SJSA1 (cell line): ENCODE measurements at places on chromosomes 2 and 18. TPM values are rescaled to one million over a fixed set of nuclear protein-coding genes. Genes with fewer than 3 reads are reported as not detected.
A peak's percentile ranks its signal among the peaks of the same experiment; 100 is the strongest.

DNA sequence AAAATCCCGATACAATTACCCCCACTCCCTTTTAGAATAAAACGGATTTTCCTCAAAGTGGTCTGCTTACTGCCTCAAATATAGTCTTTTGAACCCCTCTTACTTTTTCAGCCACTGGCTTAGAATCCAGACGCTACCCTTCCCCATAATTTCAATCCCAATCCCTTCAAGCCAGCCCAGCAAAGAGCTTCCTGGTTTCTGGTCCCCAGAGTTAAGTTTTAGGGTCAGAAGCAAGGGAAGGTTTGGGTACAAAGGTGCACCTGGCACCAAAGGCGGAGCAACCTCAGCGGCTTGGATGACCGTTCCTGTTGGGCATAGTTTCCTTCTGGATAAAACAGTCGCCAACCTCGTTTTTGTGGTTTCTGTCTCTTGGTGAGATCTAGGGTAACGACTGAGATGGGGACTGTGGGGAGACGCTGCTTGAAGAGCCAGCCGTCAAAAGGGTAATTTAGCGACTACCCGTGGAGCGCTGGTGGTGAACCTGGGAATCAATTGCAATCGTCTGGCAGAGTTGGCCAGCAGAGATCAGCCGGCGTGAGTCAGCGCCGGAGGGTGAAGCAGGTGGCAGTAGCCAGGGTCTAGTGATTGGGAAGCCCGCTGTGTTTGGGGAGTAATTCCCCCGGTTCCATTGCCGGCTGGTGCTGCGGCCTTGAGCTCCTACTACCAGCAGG lies 1.6 kb downstream of the FEV start:
- H3K4me3 ChIP-seq = no peak overlapping the region
- no peaks in the 10 kb centered on the region for H3K36me3 ChIP-seq
- H3K27ac ChIP-seq = no peak overlapping the region
- H3K4me1 ChIP-seq = peaks cover 7% of the 10 kb centered on the region

DNA sequence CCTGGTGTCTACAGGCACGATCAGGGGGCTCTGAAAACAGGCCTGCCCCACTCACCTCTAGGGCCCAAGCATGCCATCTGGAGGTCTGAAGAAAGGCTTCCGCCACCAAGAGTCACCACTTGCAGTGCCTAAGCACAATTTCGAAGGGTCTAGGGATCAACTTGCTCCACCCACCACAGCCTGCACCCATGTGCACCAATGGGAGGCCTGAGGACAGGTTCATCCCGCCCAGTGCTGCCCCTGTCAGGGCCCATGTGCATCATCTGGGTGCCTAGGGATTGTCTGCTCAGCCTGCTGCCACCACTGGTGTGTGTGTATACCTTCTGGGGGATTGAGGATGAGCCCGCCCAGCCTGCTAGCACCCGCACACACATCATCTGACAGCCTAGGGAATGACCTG lies 121.0 kb upstream of the ACVR1C start:
- no peaks in the 10 kb centered on the region for H3K27me3 ChIP-seq
- peaks cover 6% of the 10 kb centered on the region for H3K36me3 ChIP-seq
- H3K27ac ChIP-seq = no peak overlapping the region
- no peak for DNase-seq

DNA sequence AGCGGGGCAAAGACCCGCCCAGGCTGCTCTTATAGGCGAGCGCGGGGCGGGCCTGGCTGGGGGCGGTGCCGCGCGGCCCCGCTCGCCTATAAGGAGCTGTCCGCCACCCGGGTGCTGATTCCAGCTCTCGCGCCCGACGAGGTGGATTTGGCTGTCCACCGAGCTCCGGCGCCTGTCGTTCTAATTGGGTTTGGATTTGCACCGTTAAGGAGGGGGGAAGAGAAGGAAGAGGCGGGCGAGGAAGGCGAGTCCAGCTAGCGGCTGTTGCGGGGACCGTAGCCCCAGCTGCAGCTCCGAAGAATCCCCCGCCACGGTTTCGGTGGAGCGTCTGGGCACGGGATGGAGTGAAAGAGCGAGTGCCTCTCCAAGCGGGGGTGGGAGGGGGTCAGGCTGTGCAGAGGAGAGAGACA lies at the start of gene CNTNAP5:
Gene CNTNAP5, plus strand, starts transcription at position 117 of the 410 bp plus-strand sequence. CDS start 364 bp downstream, outside the sequence.
- no peak within 1 kb of the TSS for H3K27ac ChIP-seq
- DNase-seq = no peak
- no peaks in the 10 kb centered on the region for H3K36me3 ChIP-seq
- H3K27me3 ChIP-seq = no peaks in the 10 kb centered on the region
- no peaks in the 10 kb centered on the region for H3K4me1 ChIP-seq

DNA sequence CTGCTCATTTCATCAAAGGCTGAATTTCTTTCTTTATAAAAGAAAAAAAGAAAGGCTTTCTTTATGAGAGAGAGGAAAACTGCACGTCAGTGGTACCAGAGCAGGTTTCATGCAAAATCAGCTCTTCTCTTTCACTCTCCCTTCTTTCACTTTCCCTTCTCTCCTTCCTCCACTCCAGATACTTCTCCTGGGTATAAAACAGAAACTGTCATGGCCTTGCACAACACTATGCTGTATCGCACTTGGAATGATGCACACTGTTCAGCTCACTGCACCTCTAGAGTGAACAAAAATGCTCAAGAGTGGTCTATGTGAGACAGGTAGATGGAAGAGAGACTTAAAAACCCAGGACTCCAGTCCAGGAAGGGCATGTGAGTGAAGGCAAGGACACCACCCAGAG lies 73.8 kb downstream of the KLF7 start:
- no peaks in the 10 kb centered on the region for H3K4me1 ChIP-seq
- no peak overlapping the region for H3K4me3 ChIP-seq
- no peaks in the 10 kb centered on the region for H3K27me3 ChIP-seq
- H3K27ac ChIP-seq = no peak overlapping the region
- H3K36me3 ChIP-seq = peaks cover 47% of the 10 kb centered on the region

GRCh38 chr18:70397259-70397925 lies 108.5 kb downstream of the SOCS6 start:
- DNase-seq = no peak
- no peak overlapping the region for H3K4me3 ChIP-seq
- H3K36me3 ChIP-seq = no peaks in the 10 kb centered on the region
- H3K27me3 ChIP-seq = no peaks in the 10 kb centered on the region
- H3K27ac ChIP-seq = no peak overlapping the region

- no peak overlapping the region for H3K4me3 ChIP-seq
- H3K4me1 ChIP-seq = no peaks in the 10 kb centered on the region
- H3K36me3 ChIP-seq = no peaks in the 10 kb centered on the region
- H3K27me3 ChIP-seq = no peaks in the 10 kb centered on the region
- DNase-seq = no peak
These were observed 1387.1 kb upstream of the TMEFF2 start for GRCh38 chr2:193581807-193582206.

The CHRNA1 gene
- 0.16 TPM in 1 of 2 replicates, not detected in the other for total RNA-seq

GRCh38 chr2:226763320-226763719 lies 36.3 kb downstream of the IRS1 start:
- peaks cover 42% of the 10 kb centered on the region for H3K4me1 ChIP-seq
- H3K27ac ChIP-seq = no peak overlapping the region
- no peak for DNase-seq
- H3K36me3 ChIP-seq = peaks cover 38% of the 10 kb centered on the region
- H3K4me3 ChIP-seq = no peak overlapping the region

- peaks cover 12% of the 10 kb centered on the region for H3K4me1 ChIP-seq
- H3K36me3 ChIP-seq = no peaks in the 10 kb centered on the region
- H3K27ac ChIP-seq = no peak within 1 kb of the TSS
- H3K4me3 ChIP-seq = no peak within 1 kb of the TSS
- no peak for DNase-seq
These were observed at the start of gene IL1RL1 for GRCh38 chr2:102310964-102311640. Gene IL1RL1 (plus strand): TSS chr2:102311563. CDS start chr2:102338265, 26,702 bp downstream.

The HRH4 gene
- not detected in 2 replicates for total RNA-seq

DNA sequence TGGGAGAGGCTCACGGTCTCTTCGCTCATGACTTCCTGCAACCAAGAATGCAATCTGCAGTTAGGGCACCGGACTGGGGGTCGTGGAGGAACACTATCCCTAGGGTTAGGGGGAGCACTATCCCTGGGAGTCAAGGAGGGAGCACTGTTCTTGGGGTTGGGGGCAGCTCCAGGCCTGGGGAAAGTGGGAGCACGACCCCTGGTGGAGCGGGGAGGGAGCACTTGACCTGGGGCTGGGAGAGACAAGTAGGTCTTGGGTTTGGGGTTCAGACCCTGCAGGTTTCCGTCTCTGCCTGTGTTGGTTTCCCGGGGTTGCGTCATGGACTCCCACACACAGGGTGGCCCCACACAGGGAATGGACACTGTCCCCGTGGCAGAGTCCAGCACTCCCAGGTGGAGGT lies 133.6 kb downstream of the TPO start:
- H3K4me3 ChIP-seq = no peak overlapping the region
- H3K27me3 ChIP-seq = no peaks in the 10 kb centered on the region
- peaks cover 19% of the 10 kb centered on the region for H3K4me1 ChIP-seq
- no peak for DNase-seq

DNA sequence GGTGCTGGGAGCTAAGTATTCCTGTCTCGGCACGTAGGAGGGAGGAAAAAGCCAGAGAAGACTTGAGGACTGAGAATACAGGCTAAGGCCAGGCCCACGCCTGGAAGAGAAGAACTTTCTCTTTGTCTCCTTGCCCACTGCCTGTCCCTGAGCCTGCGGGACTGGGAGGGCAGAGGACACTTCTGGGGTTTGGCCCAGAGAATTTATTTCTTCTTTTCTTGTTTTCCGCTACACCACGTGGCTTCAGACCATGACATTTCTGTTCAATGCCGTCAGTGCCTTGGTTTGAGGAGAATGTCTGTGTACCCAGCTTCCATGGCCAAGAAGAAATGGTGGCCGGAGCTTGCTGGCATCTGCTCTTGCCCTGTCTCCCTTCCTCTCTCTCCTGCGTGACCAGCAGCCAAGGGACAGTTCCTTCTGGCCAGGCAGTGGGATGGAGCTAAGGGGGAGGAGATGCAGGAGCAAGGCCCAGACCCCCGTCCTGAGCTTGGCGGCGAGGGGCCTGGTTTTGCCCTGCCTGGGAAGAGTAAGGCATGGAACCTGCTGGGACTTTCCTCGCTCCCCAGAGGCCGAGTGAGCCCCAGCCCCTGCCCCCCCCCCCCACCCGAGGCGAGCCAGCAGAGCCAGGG lies 140.3 kb downstream of the KLHL29 start:
- peaks cover 22% of the 10 kb centered on the region for H3K4me1 ChIP-seq
- H3K36me3 ChIP-seq = no peaks in the 10 kb centered on the region
- no peak for DNase-seq
- H3K4me3 ChIP-seq = no peak overlapping the region

- no peak overlapping the region for H3K27ac ChIP-seq
- H3K4me3 ChIP-seq = no peak overlapping the region
- H3K27me3 ChIP-seq = no peaks in the 10 kb centered on the region
- peak; percentile 17 for DNase-seq
- H3K4me1 ChIP-seq = peaks cover 11% of the 10 kb centered on the region
- peaks cover 13% of the 10 kb centered on the region; the same call in 1 of the 2 replicates for H3K36me3 ChIP-seq
These were observed 30.9 kb downstream of the RALBP1 start for GRCh38 chr18:9506046-9506792.
